ENCODE measurements at places on chromosomes 13 and 19. TPM values are rescaled to one million over a fixed set of nuclear protein-coding genes. Genes with fewer than 3 reads are reported as not detected.

The KLK1 gene
- not detected for total RNA-seq

The MEIOSIN gene
- not detected for total RNA-seq

The LYL1 gene
- total RNA-seq: 36.1 TPM

The ZNF507 gene
- 22.6 TPM for total RNA-seq

The IFNL3 gene
- not detected for total RNA-seq

The ZNF579 gene
- total RNA-seq: 3.9 TPM

The ATP4B gene
- 0.85 TPM for total RNA-seq

The CCDC194 gene
- total RNA-seq: not detected

The NOVA2 gene
- 6.4 TPM for total RNA-seq

The IRGC gene
- not detected for total RNA-seq

The KLC3 gene
- not detected for total RNA-seq

The PDCD2L gene
- total RNA-seq: 6.2 TPM

The ENOX1 gene
- 2.3 TPM for total RNA-seq

The SCN1B gene
- 26.0 TPM for total RNA-seq

The FAM83E gene
- 2.0 TPM for total RNA-seq

The CD209 gene
- 14.2 TPM for total RNA-seq

The POLR2E gene
- 129 TPM for total RNA-seq

The IZUMO4 gene
- 3.1 TPM for total RNA-seq

The WDR88 gene
- total RNA-seq: not detected

The ZNF28 gene
- 6.0 TPM for total RNA-seq

The KCNJ14 gene
- 0.27 TPM for total RNA-seq

The SIPA1L3 gene
- 14.5 TPM for total RNA-seq

The SULT2A1 gene
- total RNA-seq: not detected

The B3GNT3 gene
- total RNA-seq: 2.3 TPM

The TMED1 gene
- 22.4 TPM for total RNA-seq

The CYP2A6 gene
- not detected for total RNA-seq

The ELSPBP1 gene
- not detected for total RNA-seq

The NLRP5 gene
- total RNA-seq: not detected

The EPSTI1 gene
- 7.9 TPM for total RNA-seq

Measured in thoracic aorta (tissue), 2 donors.